Karpas-422 (cell line): ENCODE measurements at places on chromosomes 2 and 18. TPM values are rescaled to one million over a fixed set of nuclear protein-coding genes. Genes with fewer than 3 reads are reported as not detected.

STAT4 gene
- total RNA-seq, result not detected in 2 replicates

- no peak for DNase-seq
Observed at GRCh38 chr2:6922201-6922656, 5.0 kb downstream of the RNF144A start.

DNA sequence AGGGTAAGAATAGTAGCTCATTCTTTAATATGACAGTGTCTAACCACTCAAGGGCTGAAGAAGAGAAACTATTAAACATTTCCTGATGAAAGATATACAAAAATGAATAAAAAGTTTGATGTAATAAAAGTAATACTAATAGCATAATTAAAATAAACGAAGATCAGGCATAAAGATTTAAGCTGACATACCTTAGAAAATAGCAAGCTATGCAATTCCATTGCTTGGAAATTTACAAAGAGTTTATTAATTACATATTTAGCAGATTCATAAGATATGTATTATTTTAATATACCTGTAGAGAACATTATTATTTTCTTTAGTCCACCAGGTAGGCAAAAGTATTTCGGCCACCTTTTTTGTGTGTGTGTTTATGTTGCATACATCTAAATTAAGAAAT is 229.4 kb downstream of the GCA start:
- DNase-seq, result no peak

DNA sequence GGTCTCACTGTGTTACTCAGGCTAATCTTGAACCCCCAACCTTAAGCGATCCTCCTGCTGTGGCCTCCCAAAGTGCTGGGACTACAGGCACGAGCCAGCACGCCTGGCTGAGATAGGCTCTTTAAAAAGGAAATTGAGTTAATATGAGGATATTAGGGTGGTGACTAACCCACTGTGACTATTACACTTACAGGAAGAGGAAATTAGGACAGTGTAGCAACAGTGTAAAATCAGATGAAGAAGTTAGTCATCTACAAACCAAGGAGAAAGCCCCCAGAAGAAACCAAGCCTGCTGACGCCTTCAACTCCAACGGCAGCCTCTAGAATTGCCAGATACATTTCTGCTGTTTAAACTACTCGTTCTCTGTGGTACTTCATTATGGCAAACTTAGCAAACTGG is 711.9 kb downstream of the SUCLG1 start:
- DNase-seq, result no peak

GRCh38 chr18:63107931-63108330 is 211.6 kb downstream of the BCL2 start:
- no peak for DNase-seq
